Activated T-helper 1 cell treated with Interleukin-2 at 50 U/mL for 16 hours (primary cell): ENCODE measurements at places on chromosomes 1 and 21.

- DNase-seq = no peak
Measured at GRCh38 chr1:20932437-20932977, 145.4 kb upstream of the HP1BP3 start.

GRCh38 chr1:196407358-196408051 lies 200.7 kb downstream of the KCNT2 start:
- DNase-seq = no peak

- DNase-seq = no peak
Measured at GRCh38 chr1:164783778-164784555, 225.0 kb downstream of the PBX1 start.

DNA sequence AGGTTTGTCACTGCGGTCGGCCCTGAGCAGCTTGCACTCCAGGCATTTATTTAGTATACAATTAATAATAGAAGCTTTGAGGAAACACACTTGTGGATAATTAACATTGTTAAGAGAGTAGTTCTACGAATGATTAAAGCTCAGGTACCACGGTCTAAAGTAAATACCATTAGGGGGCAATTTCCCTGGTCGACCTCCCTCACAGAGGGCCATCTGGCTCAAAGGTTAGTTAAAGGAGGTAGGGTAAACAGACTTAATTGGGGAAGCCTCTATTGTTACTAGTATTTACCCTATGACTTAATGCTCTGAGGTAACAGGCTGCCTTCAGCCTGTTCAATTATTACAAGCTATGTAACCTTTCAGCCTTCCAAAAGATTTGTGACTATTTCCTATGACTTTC lies 122.3 kb upstream of the SLC44A3 start:
- no peak for DNase-seq
